ENCODE measurements at places on chromosomes 3 and 15. TPM values are rescaled to one million over a fixed set of nuclear protein-coding genes. Genes with fewer than 3 reads are reported as not detected.

Gene SCG3
- not detected for total RNA-seq

Gene STX19
- total RNA-seq, result not detected

Gene SCN5A
- under 0.01 TPM for total RNA-seq

Gene C3orf20
- under 0.01 TPM for total RNA-seq

Gene CFAP92
- not detected for total RNA-seq

Gene GPD1L
- 11.5 TPM for total RNA-seq

Gene ANKRD34C
- not detected for total RNA-seq

Gene GOLGA8N
- 4.7 TPM for total RNA-seq

Gene FEZF2
- total RNA-seq, result not detected

Gene MCF2L2
- total RNA-seq, result under 0.01 TPM

Gene C3orf70
- total RNA-seq, result 1.4 TPM

Gene TRPC1
- 19.9 TPM for total RNA-seq

Gene TMIE
- under 0.01 TPM for total RNA-seq

Gene MEX3B
- total RNA-seq, result 11.2 TPM

Gene NAALADL2
- total RNA-seq, result 23.5 TPM
